ENCODE measurements at places on chromosomes 2 and 18.

DNA sequence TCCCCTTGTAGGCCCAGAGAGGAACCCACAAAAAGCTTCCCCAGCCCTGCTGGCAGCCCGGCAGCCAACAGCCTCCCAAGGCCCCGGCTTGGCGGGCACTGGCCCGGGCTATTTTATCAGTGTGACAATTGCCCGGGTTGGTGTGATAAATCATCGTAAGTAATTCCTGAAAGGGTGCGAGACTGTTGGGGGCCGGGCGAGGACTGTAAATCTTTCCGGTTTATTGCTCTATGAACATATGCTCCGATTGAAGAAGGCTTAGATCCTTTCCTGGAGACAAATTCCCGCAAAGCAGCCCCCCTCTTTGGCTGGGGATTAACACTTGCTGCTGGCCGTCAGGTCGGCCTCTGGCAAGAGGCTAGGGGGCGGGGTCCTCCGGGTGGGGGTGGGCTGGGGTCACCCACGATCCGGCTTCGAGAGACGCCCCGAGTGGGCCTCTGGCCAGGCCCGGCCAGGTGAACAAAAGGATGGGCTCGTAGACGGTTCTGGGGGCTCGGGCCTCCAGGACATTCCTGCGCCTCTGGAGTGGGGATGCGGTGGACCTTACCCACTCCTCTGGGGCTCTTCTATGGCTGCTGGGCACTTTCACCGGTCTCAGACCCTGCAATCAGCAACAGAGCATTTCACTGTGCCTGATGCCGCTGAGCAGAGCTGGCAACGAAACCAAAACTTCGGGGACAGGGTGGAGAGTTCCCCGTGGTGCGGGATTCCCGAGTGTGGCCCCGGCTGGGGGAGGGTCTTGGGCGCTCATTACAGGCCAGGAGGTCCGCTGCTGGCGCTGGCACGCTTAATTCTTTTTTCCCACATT, 2.0 kb downstream of the HOXD3 start:
- DNase-seq, result no peak

GRCh38 chr2:29475499-29475898, 360.3 kb downstream of the CLIP4 start:
- no peak for DNase-seq

- no peak for DNase-seq
Measured at GRCh38 chr2:239576784-239577685, 176.2 kb upstream of the HDAC4 start.

GRCh38 chr18:5618047-5618688, 74.4 kb upstream of the EPB41L3 start:
- DNase-seq, result no peak

GRCh38 chr2:127864877-127865276, 6.9 kb upstream of the POLR2D start:
- DNase-seq, result no peak

GRCh38 chr2:204133476-204133875, 196.9 kb downstream of the ICOS start:
- DNase-seq, result no peak

GRCh38 chr2:224127871-224128501, 88.9 kb upstream of the SERPINE2 start:
- no peak for DNase-seq

DNA sequence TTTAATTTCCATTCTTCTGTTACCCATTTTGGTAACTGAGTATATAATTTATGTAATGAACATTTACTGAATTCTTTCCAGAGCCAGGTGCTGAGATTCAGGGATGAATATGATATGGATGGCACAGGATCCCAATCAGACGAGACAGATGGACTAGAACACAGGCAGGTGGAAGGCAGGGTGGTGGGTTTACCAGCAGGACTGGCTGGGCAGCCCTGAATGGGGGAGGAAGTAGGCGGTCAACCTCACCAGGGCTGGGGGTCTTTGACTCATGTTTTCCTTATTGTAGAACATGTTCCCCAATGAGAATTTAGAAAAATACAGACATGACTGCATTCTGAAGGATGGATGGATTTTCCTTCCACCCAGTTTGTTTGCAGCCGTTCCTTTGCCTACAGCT, 80.3 kb downstream of the CIB4 start:
- DNase-seq, result no peak

- no peak for DNase-seq
Measured at GRCh38 chr18:75168619-75169018, 40.3 kb downstream of the PTGR3 start.

DNA sequence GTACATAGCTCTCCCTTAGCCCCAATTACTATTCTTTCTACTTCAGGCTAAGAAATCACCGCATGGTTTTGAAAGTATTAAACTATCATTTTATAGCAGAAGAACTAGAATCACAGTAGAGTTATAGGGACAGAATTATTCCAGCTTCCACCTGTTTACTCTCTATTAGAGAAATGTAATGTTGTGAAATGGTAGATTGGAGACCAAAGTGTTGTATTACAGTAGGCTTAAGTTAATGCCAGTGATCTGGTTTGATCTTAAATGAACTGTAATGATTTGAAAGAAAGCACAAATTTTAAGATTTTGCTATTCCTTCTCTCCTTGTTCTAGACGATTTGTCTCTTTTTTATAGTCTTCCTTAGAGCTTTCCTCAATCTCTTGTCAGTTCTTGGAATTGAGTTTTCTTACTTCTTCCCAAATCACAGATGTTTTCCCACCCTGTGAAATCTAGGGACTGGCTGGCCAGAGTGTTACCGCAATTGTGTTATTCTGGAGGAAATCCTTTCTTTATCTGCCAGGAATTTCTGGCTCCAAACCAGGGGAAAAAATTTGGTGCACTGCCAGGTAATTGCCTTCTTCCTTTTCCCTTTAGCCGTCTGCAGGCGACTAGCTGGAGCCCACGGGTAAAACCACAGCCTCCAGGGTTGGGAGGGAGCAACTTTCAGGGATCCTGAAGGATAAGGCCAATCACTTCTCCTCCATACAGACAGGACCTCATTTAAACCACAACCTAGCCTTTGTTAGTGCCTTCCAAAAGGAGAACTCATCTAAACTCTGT, 51.7 kb downstream of the NOP58 start:
- peak; percentile 68 for DNase-seq

GRCh38 chr18:44823286-44823685, 142.6 kb downstream of the SETBP1 start:
- no peak for DNase-seq

- no peak for DNase-seq
Measured at GRCh38 chr2:8251291-8251690, 430.6 kb upstream of the ID2 start.

- DNase-seq, result peak; percentile 86
Measured at GRCh38 chr2:219459460-219460311, 25.0 kb downstream of the SPEG start.

GRCh38 chr2:68710336-68710735, 24.3 kb upstream of the ARHGAP25 start:
- no peak for DNase-seq

- no peak for DNase-seq
Measured at GRCh38 chr2:5692561-5693286, 540 bp downstream of the SOX11 start.

- no peak for DNase-seq
Measured at GRCh38 chr2:52336951-52337350, 1305.0 kb upstream of the NRXN1 start.

GRCh38 chr2:105883911-105884694, 139.4 kb downstream of the NCK2 start:
- no peak for DNase-seq

DNA sequence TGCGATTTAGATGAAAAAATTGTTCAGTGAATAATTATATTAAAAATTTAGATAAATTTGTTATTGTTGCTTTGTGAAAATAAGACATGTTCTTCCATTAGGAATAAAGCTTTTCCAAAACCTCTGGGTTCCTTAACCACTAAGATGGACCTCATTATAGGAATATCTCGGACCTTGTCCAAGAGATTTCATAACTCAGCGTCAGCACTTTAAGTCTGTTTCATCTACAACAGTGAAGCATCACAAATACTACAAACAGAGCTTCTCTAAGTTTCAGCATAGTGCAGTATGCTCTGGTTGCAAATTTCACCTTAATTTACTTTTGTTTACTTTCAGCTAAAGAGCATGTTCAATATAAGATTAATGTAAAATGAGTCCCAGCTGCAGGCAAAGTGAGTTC, 150.3 kb downstream of the UBE2E3 start:
- no peak for DNase-seq

GRCh38 chr2:45498661-45499550, 112.2 kb downstream of the SRBD1 start:
- DNase-seq, result no peak

DNA sequence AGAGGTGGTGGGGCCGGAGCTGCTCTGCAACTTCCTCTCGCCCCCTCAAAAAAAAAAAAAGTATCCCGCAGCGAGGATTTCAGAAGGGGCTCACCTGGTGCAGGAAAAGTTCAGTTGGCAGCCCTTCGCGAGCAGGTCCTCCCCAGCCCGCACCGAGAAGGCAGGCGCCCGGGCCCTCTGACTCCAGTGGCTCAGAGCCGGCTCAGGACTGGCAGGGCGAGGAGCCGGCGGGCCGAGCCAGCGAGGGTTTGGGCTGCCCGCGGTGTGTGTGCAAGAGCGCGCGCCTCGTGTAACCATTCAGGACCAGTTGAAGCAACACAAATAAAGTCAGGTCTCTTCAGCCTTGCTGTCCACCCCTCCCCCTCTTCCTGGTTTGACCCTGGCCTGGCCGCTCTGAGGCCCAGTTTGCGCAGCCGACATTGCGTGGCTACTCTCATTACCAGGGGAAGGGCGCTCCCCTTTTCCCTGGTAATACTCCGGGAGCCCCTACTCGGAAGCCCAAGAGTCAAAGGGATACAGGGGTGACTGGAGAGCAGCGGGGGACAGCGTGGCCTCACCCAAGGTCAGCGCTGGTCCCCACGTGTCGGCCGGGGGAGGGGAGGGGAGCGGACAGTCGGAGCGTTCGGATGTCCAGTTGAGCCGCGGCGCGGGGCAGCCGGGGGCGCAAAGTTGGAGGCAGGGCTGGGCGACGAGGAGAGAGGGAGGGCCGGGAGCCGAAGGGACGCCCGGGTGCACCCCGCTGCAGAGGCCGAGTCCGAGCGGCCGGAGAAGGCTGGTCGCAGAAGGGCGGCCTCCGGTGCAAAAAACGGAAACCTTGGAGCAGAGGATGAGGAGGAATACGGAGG, 12.3 kb downstream of the EN1 start:
- no peak for DNase-seq

DNA sequence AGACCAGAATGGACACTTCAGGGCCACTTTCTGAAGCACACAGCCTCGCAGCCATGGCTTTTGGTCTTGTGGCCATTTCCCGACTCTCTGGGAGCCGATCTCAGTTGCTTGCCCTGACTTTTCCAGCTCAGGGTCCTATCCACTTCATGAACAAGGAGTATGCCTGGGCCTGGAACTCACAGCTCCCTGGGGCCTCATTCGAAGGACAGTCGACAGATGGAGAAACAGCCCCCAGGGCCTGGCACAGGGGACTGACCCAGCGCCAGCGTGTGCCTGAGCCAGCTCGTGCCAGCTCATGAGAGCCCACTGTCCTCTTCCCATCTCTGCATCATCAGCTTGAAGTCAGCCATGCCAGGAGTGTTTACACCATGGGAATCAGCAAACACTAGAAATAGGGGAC, 134.6 kb upstream of the GPC1 start:
- no peak for DNase-seq

DNA sequence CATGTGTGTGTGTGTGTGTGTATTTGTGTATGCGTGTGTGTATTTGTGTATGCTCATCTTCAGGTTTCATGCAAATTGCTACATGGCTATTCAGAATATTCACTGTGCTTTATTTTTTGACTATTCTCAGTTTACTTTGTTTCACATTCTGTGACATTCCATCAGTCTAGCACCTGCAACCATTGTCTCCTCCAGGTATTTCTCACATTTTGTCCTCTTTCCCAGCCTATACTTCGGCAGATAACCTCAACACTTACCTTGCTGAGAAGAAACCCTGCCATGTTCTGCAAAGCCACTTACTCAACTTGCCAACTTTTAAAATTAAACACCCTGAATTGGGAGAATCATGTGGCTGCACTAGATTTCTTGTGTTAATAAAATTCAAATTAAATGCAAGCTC, 135.4 kb upstream of the REG3A start:
- DNase-seq, result no peak

GRCh38 chr2:18593496-18593895, 4.1 kb upstream of the NT5C1B start:
- DNase-seq, result no peak

Data from tibial artery (tissue), 4 donors.